ENCODE measurements at places on chromosomes 3 and 15.

DNA sequence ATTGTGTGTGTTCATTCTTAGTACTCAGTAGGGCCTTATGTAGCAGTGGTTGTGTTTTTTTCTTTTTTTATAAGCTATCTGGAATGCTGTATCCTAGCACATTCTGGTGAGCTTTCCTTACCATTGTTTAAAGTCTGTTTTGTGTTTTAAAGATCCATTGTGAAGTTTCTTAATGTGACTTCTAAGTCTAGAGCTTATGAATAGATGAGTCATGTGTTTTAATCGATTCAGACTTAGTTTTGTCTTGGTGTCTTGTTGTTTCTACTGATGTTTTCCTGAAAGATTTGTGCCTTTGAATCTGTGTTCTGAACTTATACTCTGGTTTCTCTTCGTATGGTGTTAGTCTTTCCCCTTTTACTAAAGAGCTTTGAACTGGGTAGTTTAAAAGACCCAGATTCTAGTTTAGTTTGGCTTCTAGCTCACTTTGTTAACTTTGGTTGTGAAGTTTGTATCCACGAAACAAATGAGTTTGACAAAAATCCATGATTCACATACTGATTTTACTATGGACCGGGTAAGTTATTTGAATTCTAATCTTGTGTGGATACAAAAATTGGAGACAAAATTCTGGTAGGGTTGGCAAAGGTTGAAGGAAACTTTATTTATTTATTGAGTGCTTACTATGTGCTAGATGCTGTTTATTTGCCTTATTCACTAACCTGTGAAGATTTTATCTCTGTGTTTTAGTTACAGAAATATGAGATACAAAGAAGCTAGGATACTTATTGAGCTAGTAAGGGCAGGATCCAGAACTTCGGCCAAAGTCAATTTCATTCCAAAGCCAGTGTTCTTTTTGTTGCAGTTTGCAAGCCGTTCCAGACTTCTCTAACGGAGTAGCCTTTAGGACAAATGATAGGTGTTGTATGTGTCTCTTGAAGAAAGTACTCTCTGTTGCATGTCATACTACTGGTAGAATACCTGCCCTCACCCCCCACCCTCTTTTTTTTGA lies 24.8 kb downstream of the AKAP13 start:
- no peak for DNase-seq

DNA sequence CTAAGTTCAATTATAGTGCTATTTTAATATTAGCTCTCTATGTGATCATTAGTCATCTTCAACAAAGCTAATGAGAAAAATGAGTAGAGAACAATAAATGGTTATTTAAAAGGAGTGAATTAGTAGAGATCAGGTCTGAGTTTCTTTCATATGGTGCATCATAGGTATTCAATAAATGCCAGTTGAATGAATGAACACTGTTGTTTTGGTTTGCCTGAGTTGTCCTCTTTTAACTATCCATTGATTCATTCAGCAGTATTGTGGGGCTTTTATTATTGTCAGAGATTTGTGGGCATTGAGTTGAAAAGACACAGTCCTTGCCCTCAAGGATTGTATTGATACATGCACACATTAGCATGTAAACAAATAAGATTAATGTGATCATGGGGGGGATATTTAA lies 88.2 kb downstream of the AGBL1 start:
- DNase-seq, result no peak

GRCh38 chr3:179083977-179084376 lies 12.4 kb upstream of the ZMAT3 start:
- no peak for DNase-seq

- no peak for DNase-seq
Observed at GRCh38 chr15:39215015-39215414, 365.9 kb upstream of the THBS1 start.

- DNase-seq, result no peak
Observed at GRCh38 chr3:173501931-173502489, 104.5 kb downstream of the NLGN1 start.

DNA sequence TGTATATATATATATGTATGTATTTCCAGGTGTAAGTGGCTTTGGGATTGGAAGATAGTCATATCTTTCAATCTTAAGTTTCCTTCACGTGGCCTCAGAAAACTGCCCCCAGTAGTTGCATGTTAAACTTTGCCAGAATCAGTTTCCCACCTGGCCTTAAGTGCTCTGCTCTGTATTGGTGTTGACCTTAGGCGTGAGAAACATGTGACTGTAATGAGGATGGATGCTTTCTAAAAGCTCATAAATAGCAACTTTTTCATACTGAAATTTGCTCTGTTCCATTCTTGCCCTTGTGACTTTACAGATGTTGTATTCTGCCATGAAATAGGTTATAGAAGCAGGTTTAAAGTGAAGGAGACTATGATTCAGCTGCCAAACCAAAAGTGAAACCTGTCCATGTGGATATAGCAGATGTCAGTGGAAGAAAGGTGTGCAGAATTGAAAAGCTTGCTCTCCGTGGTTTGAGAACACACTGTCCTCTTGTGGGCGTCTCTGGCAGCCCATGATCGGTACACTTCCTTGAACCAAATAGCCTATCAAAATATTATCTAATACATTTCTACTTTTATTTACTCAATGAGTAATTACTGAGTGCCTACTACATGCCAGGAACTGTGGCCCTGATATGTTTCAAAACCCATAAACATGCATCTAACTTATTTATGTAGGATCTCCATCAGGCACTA lies 15.8 kb downstream of the SCG5 start:
- no peak for DNase-seq

DNA sequence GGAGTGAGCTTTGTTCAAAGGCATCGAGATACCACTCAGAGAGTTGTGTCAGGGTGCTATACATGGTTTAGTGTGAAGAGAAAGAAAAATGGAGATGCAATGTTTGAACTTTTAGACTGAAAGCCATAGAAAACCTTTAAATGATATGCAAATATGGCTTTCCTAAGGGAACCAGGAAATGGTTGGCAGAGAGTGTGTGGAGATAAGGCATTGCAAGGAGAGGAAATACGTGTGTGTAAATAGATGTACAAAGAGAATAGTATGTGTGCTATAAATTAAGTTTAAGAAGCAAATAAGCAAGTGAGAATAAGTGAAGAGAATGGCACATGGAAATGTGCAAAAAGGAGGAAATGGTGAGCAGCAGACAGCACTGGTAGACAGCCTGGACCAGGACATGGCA lies 198.1 kb downstream of the SLC9A9 start:
- no peak for DNase-seq

DNA sequence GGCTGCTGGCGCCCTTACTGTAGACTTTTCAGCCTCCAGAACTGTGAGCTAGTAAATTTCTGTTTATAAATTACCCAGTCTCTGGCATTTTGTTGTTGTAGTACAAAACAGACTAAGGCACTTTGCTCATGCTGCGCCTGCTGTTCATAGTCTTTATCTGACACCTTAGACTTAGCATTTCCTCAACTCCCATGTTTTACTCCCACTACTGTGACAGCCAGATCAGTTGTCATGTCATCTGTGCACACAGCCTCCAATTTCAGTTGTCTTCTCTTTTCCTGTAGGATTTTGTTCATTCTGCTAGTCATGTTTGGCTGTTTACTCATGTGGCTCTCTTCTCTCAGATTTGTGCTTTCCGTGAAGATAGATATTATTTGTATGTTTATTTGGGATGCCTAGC lies 62.0 kb downstream of the TCF12 start:
- no peak for DNase-seq

- no peak for DNase-seq
Observed at GRCh38 chr3:10774825-10775224, 41.2 kb upstream of the SLC6A11 start.

GRCh38 chr3:18144571-18144970 lies 280.6 kb downstream of the SATB1 start:
- DNase-seq, result no peak

- DNase-seq, result no peak
Observed at GRCh38 chr15:25990220-25990619, 127.1 kb upstream of the ATP10A start.

GRCh38 chr3:139378587-139379241 lies 10.7 kb downstream of the COPB2 start:
- DNase-seq, result no peak

DNA sequence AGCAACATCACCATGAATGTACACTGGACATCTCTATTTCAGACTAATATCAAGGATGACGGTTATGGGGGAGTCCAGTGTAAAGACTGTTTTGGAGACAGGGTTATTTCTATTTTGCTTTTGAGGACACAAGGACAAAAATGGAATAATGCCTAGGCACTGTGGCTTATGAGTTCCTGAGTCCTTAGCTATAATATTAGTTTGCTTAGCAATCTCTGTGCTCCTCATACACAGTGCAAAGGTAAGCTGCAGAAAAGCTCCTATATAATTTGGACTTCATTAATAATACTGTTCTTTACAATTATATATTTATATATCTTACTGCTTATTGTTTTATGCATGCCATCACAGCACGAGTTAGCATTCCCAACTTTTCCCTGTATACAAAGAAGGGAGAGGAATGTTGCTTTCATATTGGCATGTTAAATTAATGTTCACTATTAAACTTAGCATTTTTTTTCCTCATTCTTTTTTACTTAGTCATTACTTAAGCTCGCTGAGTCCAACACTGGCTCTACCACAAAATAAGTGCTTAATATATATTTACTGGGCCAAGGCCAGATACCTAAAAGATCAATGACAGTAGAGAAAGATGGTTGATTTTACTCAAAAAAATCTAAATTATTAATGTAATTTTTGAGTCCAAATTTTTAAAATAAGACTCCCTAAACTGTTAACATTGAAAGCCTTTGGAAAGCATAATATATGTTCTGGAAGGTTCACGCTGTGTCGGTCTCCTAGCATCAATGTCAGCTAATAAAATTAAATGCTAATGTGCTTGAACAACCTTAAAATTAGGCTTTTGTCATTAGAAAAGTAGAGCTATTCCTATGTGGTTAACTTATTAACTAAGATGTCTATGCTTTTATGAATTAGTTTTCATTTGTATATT lies 13.8 kb downstream of the THBS1 start:
- no peak for DNase-seq

DNA sequence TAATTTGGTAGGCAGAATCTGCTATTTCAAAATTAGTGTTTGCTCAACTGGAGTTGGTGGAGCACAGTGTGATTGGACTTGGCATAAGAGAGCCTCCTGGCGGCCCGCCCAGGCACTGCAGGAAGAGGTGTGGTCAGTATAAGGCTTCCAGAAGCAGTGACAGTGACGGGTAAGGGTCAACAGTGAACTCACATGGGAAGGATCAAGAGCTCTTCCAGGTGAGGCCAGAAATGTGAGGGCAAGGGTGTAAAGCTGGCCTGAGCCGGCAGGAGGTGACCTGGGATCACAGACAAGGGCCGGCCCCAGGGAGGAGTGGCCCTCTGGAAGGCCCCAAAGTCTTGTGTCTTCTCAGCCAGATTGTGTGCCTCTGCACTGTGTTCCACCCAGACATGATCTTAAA lies 93.2 kb upstream of the RNF7 start:
- DNase-seq, result no peak

- DNase-seq, result no peak
Observed at GRCh38 chr3:156762631-156763185, 63.4 kb upstream of the LEKR1 start.

- no peak for DNase-seq
Observed at GRCh38 chr15:100592898-100593297, 9.1 kb downstream of the LINS1 start.

- DNase-seq, result no peak
Observed at GRCh38 chr3:122681974-122682409, 1.4 kb downstream of the PARP14 start.

GRCh38 chr3:24447836-24448235 lies 46.8 kb downstream of the THRB start:
- DNase-seq, result no peak

DNA sequence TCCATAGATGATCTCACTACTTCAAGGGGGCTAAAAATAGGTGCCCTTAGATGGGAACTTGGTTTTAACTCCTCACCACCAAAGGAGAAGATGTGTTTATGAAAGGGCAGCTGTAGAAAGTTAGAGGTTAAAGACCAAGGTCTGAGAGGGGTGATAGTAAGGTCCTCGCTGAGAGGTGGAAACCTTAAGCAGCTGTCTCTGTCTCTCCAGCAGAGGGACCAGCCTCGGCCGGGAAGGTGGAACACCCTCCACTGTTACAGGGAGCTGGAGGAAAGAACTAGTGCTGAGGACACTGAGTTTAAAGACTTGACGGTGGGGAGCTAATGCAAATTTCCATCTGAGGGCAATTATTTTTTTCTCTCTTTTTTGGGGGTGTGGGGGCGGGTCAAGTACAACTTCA lies 8.9 kb upstream of the RLBP1 start:
- DNase-seq, result no peak

DNA sequence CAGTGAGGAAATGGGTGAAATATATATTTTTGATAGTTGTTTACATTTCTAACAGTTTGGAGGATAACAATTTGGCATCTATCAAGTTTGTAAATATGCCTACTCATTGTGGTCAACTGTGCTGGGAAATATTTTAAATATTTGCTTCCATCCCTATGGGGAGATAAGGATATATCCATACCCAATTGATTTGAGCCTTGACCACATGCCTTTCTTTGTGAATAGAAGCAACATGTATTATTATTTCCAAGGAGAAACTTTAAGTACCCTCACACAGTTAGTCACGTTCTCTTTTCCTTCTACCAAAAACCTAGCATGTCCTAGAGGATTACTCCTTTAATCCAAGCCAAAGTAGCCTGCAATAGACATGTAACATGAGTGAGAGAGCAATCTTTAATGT lies 245.4 kb upstream of the CBLB start:
- DNase-seq, result no peak

- no peak for DNase-seq
Observed at GRCh38 chr3:59680919-59681318, 631.1 kb upstream of the CFAP20DC start.

DNA sequence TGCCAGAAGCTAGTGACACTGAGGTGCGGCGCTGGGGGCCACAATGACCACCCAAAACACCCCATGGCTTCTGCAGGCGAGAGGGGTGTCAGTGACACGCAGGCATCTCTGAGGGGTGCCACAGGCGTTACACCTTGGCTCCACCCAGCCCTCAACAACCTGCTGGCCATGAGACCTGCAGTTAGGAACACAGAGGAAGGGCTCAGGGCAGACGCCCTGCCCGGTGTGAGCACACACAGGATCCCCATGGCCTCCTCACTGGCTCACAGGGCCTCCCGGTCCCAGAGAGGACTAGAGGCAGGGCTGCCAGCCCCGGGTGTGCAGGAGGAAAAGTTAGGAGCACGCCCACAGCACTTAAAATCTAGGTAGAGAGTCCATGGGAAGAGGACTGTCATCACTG lies 35.1 kb downstream of the CYFIP1 start:
- no peak for DNase-seq

Measured in hypothalamus (tissue), 51 donors.